ENCODE measurements at places on chromosomes 3 and 15.

DNA sequence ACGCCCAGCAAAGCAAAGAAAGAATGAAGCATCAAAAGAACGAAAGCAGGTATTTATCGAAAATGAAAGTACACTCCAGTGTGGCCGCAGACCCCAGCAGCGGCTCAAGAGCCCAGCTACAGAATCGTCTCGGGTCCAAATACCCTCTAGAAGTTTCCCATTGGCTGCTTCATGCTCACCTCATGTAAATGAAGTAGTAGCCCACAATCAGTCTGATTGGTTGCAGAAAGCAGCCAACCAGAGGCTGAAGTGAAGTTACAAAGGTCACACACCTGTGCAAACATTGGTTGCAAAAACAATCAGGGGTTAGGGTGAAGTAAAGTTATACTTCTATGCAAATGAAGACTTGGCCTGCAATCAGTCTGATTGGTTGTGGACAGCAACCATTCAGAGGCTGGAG lies 32.0 kb downstream of the SV2B start:
- DNase-seq = no peak

DNA sequence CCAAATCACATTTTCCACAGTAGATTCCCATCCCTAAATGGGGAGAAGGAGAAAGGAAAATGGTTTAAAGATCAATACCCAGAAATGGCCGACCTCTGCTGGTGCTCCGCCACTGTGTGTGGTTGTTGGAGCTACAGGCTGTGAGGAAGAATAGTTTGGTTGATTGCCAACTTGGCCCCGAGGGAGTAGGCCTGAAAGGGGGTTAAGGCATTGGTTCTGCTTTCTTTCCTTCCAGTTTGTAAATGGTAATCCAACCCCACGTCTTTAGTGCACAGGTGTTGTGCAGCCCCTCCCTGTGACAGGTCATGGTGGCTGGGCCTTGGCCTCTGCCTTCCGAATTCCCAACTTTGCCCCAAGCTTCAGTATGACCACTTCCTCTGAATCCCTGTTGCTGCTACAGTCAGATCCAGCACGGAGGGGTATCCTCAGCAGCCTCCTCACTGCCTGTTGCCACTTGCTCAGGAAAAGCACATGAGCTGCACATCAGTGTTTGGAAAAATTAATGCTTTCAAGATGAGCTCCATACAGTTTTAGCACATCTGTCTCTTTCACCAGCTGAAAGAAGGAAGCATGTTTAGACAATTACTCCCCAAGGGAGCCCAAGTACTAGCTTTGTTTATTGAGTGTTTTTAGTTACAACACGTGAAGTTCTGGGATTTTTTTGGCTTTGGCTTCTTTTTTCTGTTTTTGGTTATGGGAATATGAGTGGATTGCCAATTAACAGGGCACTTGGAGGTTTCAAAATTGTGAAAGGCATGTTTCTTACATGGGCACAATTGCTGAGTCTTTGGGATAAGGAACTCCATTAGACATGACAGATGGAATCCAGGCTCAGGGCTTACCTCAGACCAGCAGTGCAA lies 92.3 kb upstream of the ROPN1 start:
- no peak for DNase-seq

DNA sequence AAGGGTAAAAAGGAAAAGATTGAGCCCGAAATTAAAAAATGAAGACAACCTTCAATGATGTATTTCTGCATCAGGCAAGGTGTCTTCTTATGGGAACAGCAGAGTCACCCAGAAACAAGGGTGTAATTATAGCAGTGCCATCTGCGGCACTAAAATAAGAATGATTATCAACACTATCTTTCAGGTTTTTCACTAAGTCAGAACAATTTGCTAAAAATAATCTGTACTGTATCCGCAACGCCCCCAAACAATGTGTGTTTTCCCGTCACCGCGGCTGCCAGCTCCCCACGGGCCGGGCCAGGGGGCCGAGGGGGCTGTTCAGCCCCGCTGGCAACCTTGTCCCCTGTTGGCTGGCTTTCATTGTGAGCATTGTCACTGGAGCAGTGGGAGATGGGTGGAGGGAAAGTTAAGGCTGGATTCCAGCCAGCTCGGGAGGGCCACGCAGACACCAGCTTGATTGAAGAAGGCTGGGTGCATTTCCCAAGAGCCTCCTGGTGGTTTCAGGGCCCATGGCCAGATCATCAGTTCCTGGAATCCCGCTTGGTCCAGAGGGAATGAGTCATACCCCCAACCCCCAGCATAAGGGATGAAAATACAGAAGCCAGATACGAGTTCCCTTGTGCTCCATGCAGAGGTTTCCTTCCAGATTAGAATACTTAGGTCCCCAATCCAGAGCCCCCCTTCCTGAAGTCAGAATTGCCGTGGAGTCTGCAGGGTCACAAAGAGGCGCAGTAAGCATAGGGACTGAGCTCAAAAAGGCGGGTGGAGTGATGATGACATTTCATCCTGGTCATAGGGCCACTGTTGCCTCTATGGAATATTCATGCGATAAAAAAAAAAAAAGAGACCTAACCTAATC lies 90.2 kb upstream of the KLF13 start:
- no peak for DNase-seq

- DNase-seq = no peak
These were observed 148.4 kb downstream of the TIGIT start for GRCh38 chr3:114442246-114442645.

DNA sequence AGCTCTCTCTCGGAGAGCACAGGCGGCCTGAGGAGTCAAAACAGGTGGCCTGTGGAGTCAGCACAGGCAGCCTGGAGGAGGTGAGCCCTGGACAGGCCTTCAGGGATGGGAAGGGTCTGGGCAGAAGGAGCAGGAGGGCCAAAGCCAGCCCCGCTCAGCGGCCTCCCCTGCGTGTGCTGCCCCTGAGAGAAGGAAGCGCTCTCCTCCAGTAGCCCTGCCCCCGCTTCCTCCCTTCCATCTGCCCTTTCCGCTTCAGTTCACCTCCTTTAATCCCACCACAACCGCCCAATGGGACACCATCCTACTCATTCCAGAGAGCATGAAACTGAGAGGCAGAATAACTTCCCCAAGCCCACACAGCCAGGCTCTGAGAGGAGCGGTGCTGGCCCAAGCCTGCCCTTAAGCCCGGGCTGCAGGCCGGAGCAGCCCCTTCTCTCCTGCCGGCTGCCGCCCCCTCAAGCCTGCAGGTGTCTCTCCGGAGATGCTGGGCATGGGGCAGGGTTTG lies 3.2 kb upstream of the NR2E3 start:
- no peak for DNase-seq
